ENCODE measurements at places on chromosomes 2 and 18.

DNA sequence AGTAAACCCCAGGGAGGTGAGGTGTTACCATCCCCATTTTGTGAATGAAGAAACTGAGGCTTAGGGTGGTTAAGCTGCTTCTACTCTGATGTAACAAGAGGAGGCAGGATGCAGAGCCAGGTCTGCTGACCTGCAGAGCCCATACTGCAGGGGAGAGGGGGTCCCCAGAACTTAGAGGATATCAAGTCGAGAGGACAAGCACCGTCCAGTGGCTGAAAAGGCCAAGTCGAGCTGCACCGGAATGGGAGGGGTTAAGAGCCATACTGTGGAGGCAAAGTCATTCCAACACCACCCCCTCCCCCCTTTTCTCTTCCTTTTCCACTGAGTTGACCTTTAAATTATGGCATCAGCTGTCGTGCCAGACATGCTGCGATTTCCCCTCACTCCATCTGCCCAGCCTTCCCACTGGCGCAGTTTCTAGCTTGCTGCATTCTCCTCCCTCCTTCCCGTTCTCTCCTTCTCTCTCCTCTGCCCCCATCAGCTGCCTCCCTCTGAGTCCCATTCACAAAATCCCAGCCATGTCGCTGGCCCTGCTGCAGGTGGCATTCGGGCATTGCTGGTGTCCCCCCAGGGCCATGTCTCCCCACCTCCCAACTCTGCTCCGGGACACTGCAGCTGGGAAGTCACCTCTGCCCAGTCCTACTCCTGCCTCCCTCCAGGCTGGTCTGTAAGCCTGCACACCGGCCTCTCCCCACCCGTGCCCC is 346.9 kb downstream of the DYSF start:
- DNase-seq: no peak

GRCh38 chr2:48282161-48282680 is 247.7 kb upstream of the STON1 start:
- DNase-seq: no peak

DNA sequence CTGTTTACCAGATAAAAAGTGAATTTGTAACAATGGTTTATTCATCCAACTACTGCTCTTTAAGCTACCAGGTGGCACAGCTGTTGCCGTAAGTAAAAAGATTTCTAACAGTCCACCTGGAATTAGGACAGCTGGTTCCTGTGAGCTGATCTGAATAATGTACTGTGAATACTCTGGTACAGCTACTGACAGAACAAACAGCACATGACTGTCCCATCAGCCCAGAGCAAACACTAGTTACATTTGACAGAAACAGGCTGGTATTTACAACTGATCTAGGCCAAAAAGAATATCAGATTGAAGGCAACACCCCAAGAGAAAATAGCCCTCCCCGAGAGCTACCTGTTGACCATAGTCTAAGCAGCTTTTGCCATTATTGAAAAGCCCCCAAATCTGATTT is 840.4 kb downstream of the CPS1 start:
- DNase-seq: no peak

DNA sequence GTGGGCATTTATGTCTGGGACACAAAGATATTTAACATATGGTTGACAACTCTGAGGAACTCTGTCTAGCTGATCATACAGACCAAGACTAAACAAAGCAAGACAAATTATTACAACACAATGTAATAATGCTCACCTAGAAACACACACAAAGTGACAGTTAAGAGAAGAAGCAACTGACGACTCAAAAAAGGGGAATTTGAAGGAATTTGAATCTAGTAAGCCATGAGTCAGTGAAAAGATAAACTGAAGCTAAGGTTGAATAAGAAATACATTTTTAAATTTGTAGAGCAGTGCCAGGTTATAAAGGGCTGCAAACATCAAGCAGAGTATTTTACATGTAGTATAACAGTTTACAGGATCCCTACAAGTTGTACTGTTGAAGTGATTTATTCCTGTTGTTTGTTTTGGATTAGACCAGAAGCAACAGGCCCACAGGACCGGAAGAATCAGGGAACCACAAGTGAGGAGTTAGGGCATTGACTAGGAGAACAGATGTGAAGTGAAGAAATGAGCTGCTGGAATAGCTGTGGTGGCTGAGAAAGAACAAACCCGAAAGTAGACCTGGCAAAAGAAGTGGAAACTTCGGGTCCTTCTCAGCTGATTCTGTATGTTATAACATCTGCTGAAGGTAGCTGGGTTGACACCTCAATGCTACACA is 35.6 kb downstream of the IFIH1 start:
- DNase-seq: no peak

DNA sequence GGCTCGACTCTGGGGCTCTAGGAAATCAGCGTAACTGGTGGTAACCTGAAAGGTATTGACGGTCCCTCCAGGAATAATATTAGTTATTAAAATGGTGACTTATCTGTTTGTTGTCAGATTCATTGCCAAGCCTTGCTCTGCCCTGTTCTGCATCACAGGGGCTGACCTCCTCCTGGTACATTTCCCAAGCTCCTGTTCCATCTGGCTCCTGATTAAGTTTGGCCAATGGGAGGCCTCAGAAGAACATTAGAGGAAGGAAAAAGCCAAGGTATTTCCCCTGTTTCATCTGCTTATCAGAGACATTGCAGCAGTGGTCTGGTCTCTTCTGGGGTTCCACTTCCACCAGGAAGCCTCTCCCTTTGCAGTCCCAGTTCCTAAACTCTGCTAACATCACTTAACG is 527.0 kb downstream of the TNS1 start:
- DNase-seq: no peak

GRCh38 chr2:188570370-188570769 is 278.7 kb downstream of the GULP1 start:
- no peak for DNase-seq

DNA sequence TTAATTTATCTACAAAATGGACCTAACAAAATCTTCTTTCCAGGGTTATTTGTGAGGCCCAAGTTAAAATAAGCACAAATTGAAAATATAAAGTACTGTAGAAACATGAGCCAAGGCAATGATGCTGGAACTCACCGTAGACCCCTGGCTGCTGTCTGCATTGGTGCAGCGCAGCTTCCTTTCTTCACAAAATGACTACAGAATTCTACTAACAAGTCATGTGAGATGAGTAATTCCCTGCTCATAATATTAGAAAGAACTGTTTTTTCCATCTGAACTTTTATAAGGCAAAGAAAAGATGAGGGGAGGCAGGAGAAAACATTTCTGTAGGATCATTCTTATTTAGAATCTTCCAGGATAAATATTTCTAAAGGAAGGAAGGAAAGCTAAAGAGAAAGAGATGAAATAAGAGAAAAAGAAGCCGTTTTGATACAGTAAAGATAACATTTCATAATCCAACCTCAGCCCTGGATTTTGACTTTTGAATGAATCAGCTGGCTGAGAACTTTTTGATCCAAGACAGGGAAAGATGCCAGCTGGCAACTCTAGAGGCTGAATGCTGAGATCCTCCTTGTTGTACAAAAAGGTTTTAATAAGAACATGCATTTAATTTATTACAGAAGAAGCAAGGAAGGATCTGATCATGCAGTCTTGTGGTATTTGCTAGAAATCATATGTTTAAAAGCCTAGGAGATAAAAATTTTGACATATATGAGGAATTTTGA is 183.9 kb upstream of the KLHL14 start:
- no peak for DNase-seq

- no peak for DNase-seq
These were observed 99.4 kb downstream of the WDSUB1 start for GRCh38 chr2:159187106-159187505.

- DNase-seq: no peak
These were observed 6.7 kb upstream of the SDC1 start for GRCh38 chr2:20231598-20232026.

DNA sequence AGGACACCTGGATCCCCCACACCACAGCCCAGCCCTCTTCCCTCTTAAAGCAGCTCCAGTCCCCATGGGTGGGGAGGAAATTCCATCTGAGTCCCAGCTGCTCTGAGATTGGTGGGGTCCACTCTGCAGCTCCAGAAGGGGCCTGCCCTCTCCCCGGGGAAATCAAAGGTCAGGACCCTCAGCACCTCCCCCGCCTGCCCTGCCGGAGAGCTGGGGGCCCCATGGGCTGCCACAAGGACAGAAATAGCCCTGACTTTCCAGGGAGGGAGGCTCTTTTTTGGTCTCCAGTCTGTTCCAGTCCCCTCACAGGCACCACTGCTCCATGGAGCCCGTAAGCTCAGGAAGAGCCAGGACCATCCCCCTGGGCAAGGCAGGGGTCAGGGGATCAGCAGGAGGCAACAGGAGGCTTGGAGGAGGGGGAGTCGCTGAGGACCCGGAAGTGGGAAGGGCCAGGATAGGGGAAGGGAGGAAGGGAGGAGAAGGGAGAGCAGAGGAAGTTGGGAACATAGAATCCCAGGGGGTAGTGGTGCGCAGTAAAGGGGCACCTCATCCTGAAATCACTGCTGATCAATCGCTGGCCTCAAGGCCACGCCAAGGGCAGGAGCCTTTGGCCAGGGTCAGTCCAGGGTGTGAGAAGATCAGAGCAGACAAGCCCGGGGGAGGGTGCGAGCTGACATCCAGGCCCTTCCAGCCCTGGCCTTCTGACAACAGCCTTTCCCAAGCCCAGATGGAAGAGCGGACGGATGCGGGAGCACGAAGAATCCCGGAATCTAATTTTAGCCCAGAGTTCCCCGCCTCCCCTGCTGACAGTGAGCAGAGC is 7.6 kb downstream of the ADRA2B start:
- DNase-seq: no peak
